ENCODE measurements at places on chromosomes 2 and 18. TPM values are rescaled to one million over a fixed set of nuclear protein-coding genes. Genes with fewer than 3 reads are reported as not detected.

- no peaks in the 10 kb centered on the region for H3K27me3 ChIP-seq
- no peak for DNase-seq
- H3K4me1 ChIP-seq = no peaks in the 10 kb centered on the region
- H3K27ac ChIP-seq = no peak overlapping the region
- H3K4me3 ChIP-seq = no peak overlapping the region
These were observed 14.4 kb downstream of the PIEZO2 start for GRCh38 chr18:11134940-11135339.

DNA sequence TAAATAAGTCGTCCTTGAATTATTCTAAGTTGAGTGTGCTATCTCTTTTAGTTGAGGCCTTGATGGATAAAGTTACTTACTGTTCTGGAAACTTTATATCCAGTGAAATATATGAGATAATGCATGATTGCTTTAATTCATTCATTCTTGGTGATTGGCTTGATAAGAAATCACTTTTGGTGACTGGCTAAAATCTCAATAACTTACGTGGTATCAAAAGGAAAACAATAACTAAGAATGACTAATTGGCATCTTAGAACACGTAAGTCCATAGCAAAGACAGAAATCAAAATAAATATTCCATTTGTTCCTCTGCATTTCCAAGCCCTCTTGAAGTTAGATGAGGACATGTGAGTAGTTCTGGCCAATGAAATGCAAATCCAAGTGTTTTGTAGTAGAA lies 251.6 kb downstream of the NUP35 start:
- H3K27ac ChIP-seq = no peak overlapping the region
- no peak for DNase-seq
- H3K36me3 ChIP-seq = no peaks in the 10 kb centered on the region

DNA sequence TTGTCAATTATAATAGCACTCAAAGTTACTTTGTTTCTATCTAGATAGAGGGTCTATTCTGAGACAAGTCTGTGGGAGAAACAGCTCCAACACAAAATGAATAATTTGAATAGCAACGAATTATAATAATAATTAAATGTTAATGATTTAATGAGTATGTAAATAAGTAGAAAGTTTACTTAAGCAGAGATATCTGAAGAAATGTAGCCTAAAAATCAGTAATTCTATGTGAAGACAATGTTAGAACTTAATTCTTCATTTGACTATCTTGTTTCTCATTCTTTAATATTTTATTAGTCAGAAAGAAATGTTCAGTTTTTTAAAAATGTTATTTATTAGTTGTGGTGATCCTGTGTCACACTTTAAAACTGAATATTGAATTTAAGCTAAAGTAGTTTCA lies 161.2 kb downstream of the PLEKHA3 start:
- no peak overlapping the region for H3K4me3 ChIP-seq
- H3K27me3 ChIP-seq = no peaks in the 10 kb centered on the region
- H3K27ac ChIP-seq = no peak overlapping the region
- no peaks in the 10 kb centered on the region for H3K4me1 ChIP-seq

Gene SCG2
- polyA plus RNA-seq = 0.39 TPM

DNA sequence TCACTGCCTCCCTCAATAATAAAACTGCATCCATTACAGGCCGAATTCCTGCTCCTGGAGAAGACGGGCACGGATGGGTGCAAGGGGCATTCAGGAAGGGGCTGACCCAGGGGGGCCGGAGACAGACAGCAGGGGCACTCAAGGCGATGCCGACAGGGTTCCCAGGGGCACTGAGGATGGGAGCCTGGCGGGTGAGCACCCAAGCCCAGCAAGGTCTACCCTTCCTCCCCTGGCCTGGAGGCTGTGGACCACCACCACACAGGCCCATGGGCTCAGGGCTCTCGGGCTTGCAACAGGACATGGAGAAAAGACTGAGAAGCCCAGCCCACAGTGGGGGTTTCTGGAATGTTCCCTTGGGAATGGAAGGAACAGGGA lies 104.7 kb upstream of the ODC1 start:
- peaks cover 34% of the 10 kb centered on the region for H3K27me3 ChIP-seq
- no peak overlapping the region for H3K4me3 ChIP-seq
- DNase-seq = peak; percentile 46
- no peak overlapping the region for H3K27ac ChIP-seq
- peaks cover 13% of the 10 kb centered on the region for H3K4me1 ChIP-seq

Gene PID1
- polyA plus RNA-seq = 5.2 TPM

Gene CFC1
- polyA plus RNA-seq = 0.11 TPM

Gene PAX8
- polyA plus RNA-seq = 0.06 TPM

- no peaks in the 10 kb centered on the region for H3K36me3 ChIP-seq
- no peak for DNase-seq
- peaks cover 17% of the 10 kb centered on the region for H3K27me3 ChIP-seq
- H3K27ac ChIP-seq = no peak overlapping the region
These were observed 39.4 kb upstream of the SMAD2 start for GRCh38 chr18:47969816-47970215.

Gene FIGN
- polyA plus RNA-seq = 0.50 TPM

Gene MAT2A
- 71.4 TPM for polyA plus RNA-seq

DNA sequence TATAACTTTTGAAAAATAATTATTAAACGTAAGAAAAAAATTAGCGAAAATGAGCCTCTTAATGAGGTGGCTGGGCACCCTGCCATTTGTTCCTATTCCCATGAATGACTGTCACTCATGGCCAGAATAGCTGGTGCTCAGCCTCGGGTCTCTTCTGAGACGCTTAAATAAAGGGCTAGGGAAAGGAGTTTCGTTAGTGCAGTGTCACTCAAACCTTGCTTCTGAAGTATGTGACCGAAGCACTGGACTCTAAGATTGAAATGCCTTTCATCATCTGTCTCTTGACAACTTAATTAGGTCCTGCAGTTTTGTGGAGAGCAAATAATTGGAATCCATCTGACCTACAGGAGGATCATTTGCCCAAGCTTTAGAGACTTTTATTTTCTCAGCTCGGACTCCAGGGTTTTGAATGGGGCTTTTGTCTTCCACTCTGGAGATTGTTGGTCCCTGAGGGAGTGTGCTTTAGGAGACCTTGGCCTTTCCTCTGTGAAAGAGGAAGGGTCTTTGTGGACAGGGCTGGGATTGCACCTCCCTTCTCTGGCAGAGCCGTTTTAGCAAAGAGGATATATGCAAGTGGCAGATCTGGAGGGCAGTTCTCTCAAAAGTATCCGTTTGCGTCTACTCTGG lies 42.3 kb upstream of the FHOD3 start:
- no peaks in the 10 kb centered on the region for H3K36me3 ChIP-seq
- DNase-seq = no peak
- no peak overlapping the region for H3K27ac ChIP-seq
- no peak overlapping the region for H3K4me3 ChIP-seq

DNA sequence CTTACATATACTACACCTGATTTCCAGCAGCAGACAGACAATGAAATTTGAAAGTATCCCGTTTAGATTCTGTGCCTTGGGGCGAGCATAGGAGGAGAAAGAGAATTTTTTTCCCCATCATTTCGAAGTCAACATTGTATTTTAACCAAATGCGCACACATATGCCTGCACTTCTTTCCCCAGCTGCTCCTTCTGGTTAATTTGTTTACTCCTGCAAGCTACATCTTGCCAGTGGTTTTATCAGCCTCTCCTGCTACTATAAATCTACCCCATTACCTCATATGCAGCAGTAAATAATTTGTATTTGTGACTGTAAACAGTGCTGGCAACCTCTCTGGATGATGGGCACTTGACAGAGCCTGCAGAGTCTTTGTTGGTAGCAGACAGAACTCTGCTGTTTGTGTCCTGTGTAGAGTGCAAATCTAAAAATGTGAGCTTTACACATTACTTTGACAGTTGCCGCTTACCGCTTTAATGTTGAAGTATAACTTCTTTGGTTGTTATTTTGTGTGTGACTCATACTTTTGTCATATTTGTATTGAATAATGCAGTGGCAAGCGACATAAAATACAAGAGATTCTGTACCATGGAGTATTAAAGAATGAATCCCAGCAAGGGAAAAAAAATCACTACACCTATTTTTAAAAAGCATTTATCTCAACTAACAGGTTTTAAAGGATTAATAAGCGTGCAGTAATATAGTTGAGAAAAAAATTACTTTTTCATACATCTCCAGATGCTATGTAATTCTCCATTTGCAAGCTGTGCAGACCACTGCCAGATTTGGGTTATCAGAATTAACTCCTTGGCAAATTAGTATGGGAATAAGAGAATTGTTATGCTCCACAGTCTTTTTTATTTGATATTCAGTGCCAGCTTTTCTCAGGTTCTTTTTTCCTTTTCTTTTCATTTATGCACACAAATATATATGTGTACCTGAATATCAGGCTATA lies 536.8 kb downstream of the XIRP2 start:
- no peak for DNase-seq
- H3K27ac ChIP-seq = no peak overlapping the region
- H3K4me3 ChIP-seq = no peak overlapping the region
- H3K36me3 ChIP-seq = no peaks in the 10 kb centered on the region
- no peaks in the 10 kb centered on the region for H3K4me1 ChIP-seq

DNA sequence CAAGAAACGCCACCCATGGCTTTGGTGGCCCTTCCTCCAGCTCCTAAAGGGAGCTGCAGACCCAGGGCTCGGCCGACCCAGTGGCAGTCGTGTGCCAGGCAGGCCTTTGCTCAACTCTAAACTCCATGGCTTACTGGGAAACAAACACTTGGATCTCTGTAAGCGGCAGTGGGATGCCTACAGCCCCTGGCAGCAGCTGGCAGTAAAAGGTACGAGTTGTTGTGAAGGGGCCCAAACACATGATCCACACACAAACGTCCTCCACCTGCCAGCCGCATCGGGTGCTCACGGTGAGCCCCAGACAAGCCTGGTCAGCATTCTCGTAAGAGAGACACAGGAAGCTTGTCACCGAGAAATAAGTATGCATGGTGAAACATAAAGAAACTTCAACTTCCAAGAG lies 214.9 kb downstream of the MGAT5 start:
- no peak overlapping the region for H3K4me3 ChIP-seq
- no peaks in the 10 kb centered on the region for H3K27me3 ChIP-seq
- H3K27ac ChIP-seq = no peak overlapping the region
- no peak for DNase-seq
- no peaks in the 10 kb centered on the region for H3K4me1 ChIP-seq
- no peaks in the 10 kb centered on the region for H3K36me3 ChIP-seq

Gene DHRS9
- polyA plus RNA-seq = 7.1 TPM

Gene SKOR2
- polyA plus RNA-seq = not detected

DNA sequence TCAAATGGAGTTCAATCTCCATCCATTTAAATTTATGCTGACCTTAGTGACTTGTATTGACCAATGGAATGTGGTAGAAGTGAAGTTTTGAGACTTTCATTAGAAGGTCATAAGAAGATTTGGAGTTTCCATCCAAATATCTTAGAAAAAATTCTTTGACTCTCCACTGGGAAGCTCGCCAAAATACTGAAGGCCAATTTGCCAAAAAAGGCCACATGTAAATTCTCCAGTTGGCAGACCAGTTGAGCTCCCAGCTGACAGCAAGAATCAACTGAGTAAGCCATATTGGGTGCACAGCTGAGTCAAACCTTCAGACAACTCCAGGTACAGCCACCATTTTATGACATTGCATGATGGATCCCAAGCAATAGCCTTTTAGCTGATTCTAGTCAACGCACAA lies 228.3 kb upstream of the SETBP1 start:
- no peak overlapping the region for H3K27ac ChIP-seq
- H3K27me3 ChIP-seq = no peaks in the 10 kb centered on the region
- no peaks in the 10 kb centered on the region for H3K36me3 ChIP-seq
- H3K4me1 ChIP-seq = no peaks in the 10 kb centered on the region
- DNase-seq = no peak

GRCh38 chr18:48455555-48456478 lies 46.6 kb upstream of the ZBTB7C start:
- no peaks in the 10 kb centered on the region for H3K27me3 ChIP-seq
- no peak for DNase-seq
- H3K27ac ChIP-seq = no peak overlapping the region
- no peaks in the 10 kb centered on the region for H3K36me3 ChIP-seq

DNA sequence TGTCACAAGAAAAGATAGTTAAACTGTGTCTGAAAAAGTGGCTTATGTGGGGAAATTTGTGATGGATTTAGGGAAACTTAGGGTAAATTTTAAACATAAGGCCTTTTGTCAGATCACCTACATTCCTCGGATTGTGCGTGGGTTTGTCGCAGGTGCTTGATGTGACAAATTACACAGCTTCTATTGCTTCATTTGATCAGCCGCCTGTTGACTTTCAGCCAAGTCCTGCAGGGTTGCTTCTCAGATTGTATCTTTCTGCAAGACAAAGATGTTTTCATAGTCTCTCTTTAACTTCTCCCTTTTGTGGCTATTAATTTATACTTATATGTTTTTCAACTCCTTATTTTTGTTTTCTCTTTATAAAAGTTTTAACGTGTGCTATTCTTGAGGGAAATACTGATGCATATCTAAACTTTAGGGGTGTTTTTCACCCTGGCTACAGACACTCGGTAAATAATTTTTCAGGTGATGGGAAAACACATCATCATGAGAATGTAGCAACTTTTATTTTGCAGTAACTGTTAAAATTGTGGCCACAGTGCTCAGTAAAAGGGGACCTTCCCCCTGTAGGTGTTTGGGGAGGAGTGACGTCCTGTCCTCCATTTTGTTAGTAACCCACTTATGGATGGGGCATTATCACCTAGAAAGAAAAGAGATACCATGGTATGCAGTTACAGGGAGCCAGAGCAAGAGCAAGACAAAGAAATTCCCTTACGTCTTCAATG lies 31.4 kb downstream of the GALM start:
- peak overlapping the region; percentile 26 for H3K27ac ChIP-seq
- peaks cover 11% of the 10 kb centered on the region for H3K4me1 ChIP-seq
- H3K27me3 ChIP-seq = no peaks in the 10 kb centered on the region
- DNase-seq = no peak
- no peaks in the 10 kb centered on the region for H3K36me3 ChIP-seq
- no peak overlapping the region for H3K4me3 ChIP-seq

DNA sequence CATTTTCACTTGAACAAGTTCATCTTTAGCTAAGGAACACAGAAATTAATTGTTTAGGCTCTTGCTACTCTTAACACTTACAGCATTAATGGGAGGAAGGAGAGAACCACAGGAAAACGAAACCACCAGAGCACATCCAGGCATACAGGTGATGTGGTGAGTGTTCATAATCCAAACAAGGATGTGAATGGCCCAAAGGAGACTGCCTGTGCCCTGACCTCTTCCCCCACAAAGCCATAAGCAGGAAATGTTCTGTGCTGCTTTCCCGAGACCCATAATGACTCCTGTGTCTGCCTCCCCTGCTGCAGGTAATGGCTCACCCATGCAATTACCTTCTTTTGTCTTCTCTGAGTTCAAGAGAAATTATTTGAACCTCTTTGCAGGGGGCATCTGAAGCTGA lies 295.9 kb upstream of the LINC00305 start:
- no peaks in the 10 kb centered on the region for H3K36me3 ChIP-seq
- DNase-seq = no peak
- no peaks in the 10 kb centered on the region for H3K27me3 ChIP-seq
- H3K4me3 ChIP-seq = no peak overlapping the region
- H3K27ac ChIP-seq = no peak overlapping the region

Data from spleen (tissue), 13 donors.